Aorta (tissue), 5 donors: ENCODE measurements at places on chromosomes 11 and 22. TPM values are rescaled to one million over a fixed set of nuclear protein-coding genes. Genes with fewer than 3 reads are reported as not detected.

SCGB2A2 gene
- total RNA-seq, result not detected

- H3K27me3 ChIP-seq, result no peaks in the 10 kb centered on the region
- H3K36me3 ChIP-seq, result no peaks in the 10 kb centered on the region
- no peak overlapping the region for H3K4me3 ChIP-seq
- DNase-seq, result no peak
- no peaks in the 10 kb centered on the region for H3K4me1 ChIP-seq
Observed at GRCh38 chr22:22884888-22885840, 2.5 kb upstream of the IGLL5 start.

DNA sequence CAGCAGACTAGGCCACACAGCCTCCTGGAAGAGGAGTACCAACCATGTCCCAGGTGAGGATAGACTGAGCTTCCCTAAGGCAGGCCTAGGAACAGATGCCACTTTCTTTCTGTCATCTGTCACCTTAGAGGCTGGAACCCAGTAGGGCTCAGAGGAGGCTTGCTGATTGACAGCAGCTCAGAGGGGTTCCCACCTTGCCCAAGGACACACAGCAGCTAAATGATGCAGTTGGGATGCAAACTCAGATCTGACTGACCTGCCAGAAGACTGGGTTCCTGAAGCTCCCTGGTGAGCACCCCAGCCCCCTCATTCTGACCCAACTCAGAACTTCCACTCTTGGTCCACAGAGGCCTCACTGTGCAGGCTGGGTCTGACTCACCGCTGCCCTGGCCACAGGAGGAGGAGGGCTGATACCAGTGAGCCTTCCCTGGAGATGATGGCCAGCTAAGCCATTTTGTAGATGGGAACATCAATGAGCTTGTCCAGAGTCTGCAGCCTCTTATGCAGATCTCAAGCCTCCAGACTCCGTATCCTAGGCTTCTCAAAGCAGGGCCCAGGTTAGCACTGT, 14.0 kb downstream of the CAPN5 start:
- no peak overlapping the region for H3K4me3 ChIP-seq
- no peaks in the 10 kb centered on the region for H3K27me3 ChIP-seq
- DNase-seq, result peak; percentile 57
- no peaks in the 10 kb centered on the region for H3K36me3 ChIP-seq
- H3K4me1 ChIP-seq, result no peaks in the 10 kb centered on the region
- no peak overlapping the region for H3K27ac ChIP-seq

CRYBB3 gene
- 0.97 TPM for total RNA-seq

PDE2A gene
- 53.7 TPM for total RNA-seq

MMP7 gene
- 2.2 TPM for total RNA-seq

SBF1 gene
- 77.9 TPM for total RNA-seq

GRCh38 chr11:10379871-10380568, 75.0 kb upstream of the AMPD3 start:
- no peaks in the 10 kb centered on the region for H3K27me3 ChIP-seq
- H3K4me3 ChIP-seq, result no peak overlapping the region
- no peak for DNase-seq
- no peak overlapping the region for H3K27ac ChIP-seq

- H3K4me1 ChIP-seq, result no peaks in the 10 kb centered on the region
- no peak overlapping the region for H3K27ac ChIP-seq
- no peak for DNase-seq
- H3K27me3 ChIP-seq, result no peaks in the 10 kb centered on the region
- no peaks in the 10 kb centered on the region for H3K36me3 ChIP-seq
- no peak overlapping the region for H3K4me3 ChIP-seq
Observed at GRCh38 chr11:122248131-122248530, 132.1 kb upstream of the BLID start.

PKP3 gene
- not detected for total RNA-seq

GRCh38 chr11:60625262-60625661, 74.2 kb upstream of the MS4A8 start:
- H3K27ac ChIP-seq, result no peak overlapping the region
- DNase-seq, result no peak
- no peak overlapping the region for H3K4me3 ChIP-seq
- H3K36me3 ChIP-seq, result no peaks in the 10 kb centered on the region

DNA sequence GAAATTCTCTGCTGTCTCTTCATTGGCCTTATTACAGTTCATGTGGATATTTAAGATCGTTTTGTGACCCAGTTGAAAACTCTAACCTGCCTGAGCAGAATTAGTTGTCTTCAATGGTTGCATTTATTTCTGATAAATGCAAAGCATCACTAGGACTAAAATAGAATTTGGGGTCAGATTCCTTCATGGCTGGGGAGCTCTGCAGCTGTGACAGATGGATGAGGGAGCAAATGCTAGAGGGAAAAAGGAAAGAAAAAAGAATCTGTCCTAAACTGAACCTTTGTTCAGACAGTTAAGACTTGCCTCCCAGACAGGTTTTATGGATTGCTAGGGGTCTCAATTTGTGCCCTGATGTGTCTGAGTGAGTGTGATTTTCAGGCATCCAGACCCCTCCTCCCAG, 113.0 kb downstream of the SYT9 start:
- H3K36me3 ChIP-seq, result no peaks in the 10 kb centered on the region
- H3K27me3 ChIP-seq, result no peaks in the 10 kb centered on the region
- H3K4me1 ChIP-seq, result no peaks in the 10 kb centered on the region
- H3K4me3 ChIP-seq, result no peak overlapping the region
